Daoy (cell line): ENCODE measurements at places on chromosomes 16 and 17.

DNA sequence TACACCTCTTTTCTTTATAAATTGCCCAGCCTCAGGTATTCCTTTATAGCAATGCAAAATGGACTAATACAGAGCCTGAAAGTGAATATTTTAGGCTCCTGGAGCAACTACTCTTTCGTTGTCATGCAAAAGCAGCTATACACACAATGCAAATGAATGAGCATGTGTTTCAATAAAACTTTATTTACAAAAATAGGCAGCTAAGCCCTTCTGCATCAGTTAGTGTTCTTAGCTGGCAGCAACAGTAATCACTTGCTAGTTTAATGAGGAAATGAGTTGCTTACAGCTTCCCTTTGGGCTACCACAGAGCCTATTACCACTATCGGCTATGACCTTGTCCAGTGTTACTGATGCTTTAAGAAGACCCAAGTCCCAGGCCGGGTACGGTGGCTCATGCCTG lies 402.9 kb downstream of the XYLT1 start:
- no peak for DNase-seq

GRCh38 chr16:67026570-67026969 lies 2.4 kb upstream of the CBFB start:
- no peak for DNase-seq

- no peak for DNase-seq
Observed at GRCh38 chr17:62884781-62885180, 76.7 kb upstream of the MARCHF10 start.

GRCh38 chr17:40590742-40591141 lies 25.5 kb upstream of the CCR7 start:
- DNase-seq = no peak

DNA sequence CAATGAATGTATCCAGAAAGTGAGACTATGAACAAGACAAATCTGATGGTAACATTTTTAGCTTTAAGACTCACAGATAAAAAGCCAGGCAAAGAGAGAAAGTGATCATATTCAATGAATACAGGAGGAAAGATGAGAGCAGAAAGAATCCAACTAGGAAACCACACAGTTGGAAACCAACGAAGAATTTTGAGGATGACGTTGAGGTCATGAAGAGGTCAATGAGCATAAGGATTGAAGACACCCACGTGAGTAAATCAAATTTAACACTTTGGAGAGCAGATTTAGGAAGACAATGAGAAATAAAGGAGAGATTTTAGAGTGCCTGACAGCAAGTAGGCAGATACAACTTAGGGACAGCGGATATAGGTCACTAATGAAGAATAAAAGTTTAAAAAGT lies 948.1 kb downstream of the KCNJ2 start:
- DNase-seq = peak; percentile 4

DNA sequence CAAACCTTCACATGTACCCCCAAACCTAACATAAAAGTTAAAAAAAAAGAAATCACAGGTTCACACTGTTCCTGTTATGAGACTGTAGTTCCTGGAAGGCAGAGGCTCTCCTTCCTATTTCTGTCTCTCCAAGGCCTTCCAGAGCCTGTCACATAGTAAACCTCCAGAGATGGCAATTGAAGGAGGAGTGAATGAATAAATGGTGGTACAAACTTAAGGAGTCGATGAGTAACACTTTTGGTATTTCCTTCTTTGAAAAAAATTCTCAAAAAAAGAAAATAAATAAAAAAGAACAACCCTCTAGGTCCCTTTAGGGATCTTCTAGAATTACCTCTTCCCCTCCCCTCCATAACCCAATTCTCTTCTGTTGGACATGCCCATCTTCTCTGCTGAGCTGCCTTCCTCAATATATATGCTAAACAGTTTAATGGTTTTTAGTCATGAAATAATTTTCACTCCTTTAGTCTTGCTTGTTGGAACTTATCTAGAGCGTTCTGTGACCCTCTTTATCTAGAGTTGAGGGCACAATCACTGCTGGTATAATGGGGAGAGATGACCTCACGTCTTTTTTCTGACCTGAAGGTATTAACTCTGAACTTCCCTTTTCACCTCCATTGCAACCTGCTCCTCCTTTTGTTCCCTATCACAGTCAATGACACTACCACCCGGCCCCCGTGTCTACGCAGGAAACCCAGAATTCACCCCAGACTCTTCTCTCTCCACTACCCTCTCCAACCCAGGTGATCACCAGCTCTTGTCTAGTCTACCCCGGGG lies 1.7 kb upstream of the TAF15 start:
- DNase-seq = no peak

DNA sequence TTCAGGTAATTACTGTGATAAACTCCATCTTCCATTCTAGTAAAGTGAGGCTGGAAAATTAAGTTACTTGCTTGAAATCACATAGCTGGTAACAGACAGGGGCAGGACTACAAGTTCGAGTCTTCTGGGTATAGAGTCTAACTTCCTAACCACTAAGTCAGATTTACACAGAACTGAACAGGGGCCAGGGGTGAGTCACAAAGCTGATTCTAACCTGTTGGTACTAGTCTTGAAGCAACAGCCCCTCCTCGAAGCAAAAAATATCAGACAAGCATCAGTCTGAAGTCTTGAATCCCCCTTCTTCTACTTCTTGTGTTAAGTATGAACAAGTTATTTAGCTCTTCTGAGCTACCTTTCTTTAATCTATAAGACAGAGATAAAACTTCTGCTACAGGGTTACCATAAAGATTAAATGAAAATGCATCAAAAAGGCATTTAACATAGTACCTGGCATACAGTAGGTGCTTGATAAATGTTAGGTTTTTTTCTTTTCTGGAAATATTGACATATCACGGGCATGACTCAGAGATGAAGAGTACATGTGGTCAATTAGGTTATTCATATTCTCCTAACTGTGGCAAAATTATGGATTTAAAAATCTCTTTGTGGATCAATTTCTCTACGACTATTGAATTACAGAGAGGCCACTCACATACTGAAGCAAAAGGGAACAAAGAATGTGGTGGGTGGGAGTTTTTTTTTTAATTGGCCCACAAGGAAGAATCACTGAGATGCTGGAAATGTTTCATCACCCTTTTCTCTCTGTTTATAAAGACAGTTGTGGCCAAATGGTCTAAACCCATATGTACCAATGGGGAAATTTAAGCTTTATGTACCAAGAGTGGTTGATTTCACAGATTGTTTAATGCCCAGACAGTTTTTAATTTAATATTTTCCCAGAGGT lies 266.9 kb upstream of the DYNLRB2 start:
- peak; percentile 66 for DNase-seq

DNA sequence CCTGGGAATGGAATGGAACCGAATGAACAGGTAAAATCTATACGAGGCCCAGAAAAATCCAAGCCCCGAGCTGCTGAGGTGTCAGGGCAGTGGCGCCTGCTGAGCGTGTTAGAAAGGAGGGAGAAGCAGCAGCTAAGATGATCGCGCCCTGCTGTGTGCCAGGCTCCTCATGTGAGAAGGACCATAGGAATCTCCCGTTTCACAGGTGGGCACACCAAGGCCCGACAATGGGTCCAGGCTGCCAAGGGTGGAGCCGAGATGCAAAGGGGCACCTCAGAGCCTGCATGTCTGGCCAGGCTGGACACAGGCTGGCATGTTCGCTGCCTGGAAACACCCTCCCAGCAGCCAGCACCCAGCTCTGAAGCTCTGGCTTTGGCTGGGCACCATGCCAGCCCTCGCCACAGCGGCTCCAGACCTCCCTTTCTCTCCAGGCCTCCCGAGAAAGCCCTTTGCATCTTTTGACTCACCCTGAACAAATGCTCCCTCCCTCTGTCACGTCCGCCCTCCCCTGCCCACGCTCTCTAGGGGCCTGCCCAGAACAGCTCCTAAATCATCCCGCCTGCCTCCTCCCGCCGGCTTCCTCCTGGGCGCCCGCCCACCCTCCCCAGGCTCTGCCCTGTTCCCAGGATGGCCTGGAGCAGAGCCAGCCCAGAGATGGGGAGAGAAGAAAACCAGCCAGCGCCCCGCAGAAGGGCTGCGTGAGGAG lies 217.8 kb upstream of the GSE1 start:
- DNase-seq = peak; percentile 98

DNA sequence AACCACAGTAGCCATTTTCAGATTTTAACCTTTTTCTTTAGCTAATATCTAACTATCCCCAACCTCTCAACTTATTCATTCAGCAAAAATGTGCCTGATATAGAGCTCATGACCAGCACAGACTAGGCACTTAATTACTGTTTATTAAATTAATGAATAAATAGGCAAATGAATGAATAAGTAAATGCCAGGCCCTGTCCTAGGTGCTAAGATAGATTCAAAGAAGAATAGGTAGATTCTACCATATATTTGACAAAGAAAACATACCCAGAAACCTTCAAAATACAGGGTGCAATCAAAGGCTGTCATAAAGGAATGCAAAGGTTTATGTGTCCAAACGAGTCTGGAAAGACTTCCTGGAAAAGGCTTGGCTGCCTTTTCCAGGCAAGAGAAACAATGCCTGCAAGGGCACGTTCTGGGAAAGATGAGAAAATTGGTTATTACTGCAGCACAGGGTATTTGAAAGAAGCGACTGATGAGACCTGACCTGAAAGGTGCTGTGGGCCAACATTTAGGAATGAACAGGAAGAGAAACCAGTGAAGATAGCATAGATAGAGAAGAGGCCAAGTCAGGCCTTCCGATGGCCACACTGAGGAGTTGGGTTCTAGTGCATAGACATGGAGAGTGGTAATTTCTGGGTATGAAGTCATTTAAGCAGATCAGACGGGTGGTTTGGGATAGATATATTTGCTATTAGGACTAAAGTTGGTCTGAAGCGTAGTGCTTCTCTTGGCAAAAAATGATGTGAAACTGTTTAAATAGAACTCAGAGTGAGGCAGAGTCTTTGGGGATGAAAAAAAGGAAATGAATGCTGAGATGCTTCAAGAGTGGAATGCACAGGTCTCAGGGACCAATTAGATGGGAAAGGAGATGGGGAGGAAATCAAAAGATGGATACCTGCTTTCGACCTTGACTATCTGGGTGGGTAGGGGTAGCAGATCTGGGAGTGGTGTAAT lies 11.4 kb upstream of the CCL2 start:
- DNase-seq = no peak

DNA sequence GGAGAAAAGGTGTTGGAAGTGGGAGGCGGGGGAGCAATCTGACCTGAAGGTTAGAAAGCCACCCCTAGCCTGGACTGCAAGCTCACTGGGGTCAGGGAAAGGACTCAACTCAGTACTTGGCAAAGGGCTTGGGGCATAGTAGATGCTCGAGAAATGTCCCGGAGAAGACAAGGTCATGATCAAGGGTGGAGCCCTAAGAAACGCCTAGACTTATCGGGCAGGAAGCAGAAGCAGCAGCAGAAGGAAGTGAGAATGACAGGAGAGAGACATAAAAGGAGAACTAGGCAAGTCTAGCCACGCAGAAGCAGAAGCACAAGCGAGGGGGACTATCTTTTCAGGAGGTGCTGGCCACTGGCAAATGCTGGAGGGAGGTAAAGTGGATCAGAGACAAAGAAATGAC lies 10.2 kb downstream of the COTL1 start:
- DNase-seq = no peak

DNA sequence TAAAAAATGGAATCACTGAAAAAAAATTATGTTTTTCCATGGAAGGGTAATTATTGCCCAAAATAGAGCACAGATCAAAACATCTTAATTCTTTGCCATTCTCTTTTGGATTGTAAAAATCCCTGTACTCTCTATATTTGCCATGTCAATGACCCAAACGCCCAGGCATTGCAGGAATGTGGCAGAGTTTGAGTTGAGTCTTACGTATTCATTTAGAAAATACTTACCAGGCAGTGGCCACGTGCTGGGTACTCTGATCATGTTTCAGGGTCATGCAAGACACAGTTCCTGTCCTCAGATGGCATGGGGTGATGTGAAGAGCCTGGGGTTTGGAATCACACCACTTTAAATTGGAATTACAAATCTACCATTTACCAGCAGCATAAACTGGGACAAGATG lies 267.7 kb downstream of the ABCC12 start:
- peak; percentile 67 for DNase-seq

DNA sequence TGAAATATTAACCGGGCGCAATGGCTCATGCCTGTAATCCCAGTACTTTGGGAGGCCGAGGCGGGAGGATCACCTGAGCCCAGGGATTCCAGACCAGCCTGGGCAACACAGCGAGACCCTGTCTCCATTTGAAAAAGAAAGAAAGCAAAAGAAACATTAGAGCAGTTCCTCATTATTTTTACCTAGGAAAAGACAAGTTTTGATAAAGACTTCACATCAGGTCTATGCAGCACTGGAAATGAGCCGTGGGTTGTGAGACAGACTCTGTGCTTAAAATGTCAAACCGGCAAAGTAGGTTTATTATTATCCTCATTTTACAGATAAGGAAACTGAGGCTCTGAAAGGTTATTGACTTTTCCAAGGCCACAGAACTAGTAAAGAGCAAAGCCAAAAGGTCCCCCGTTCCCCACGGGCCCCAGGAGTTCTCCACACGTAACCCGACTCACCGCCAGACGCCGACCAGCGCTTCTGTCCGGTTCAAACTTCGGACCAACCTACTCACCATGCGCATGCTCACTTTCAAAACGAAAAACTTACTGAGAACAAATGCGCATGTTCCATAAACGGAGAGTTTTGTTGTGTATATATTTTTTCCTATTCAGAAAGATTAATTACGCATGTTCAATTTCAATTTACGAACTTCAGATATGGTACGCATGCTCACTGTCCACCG lies 356 bp downstream of the TUBD1 start:
- no peak for DNase-seq

GRCh38 chr16:81513204-81514040 lies 68.8 kb downstream of the CMIP start:
- DNase-seq = no peak

DNA sequence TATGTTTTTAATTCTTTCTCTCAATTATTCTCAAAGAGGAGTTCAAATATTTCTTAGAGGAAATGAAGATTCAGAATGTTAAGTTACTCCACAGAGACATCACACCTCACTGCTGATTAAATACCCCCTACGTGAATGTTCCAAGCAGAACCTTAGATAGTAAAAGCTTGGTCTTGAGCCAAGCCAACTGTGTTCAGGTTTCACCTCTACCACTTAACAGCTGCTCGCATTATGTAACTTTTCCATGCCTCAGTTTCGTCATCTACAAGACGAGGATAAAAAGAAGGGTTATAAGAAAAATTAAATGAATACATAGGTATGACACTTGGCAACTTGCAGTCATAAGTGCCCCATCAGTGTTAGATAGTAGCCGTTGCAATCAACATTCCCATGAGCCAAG lies 356.2 kb downstream of the RBFOX1 start:
- no peak for DNase-seq

DNA sequence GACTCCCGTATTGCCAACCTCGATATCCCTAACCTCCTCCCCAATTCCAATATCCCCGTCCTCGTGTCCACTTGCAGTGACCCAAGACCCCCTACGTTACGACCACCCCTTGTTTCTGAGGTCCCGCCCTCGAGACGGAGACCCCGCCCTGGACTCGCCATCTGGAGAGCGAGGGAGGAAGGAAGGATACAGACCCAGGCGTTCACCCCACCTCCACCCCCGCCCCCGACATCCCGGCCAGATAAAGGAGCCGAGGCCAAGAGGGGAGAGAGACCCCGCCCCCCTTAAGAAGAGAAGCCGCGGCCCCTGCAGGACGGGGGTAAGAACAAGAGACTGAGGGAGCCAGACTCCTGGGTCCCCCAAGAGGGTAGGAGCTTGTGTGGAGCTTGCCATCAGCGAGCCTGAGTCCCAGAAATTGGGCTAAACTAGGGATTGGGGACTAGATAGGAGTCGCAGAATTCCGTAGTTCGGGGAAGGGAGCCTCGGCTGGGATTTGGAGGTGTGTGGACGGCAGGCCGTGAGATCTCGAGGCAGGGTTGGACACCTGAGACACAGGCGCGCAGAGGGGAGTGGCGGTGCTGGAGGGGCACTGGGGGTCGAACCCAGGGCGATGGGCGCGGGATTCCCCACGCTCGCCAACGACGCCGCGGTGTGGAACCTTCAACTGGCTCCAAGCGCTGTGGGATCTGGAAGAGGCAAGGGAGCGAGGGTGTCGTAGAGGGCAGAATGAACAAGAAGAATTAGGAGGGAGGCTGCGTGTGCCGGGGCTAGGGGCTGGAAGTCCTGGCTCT lies at the start of gene BCL6B:
TSS of gene BCL6B (plus strand) at position 270 of the 791 bp plus-strand sequence. CDS start 622 bp downstream, outside the sequence.
- DNase-seq = no peak
